ENCODE measurements at places on chromosomes 6 and 20.

GRCh38 chr6:137810554-137811120 is 56.4 kb upstream of the TNFAIP3 start:
- no peaks in the 10 kb centered on the region for H3K36me3 ChIP-seq
- no peak overlapping the region for H3K27ac ChIP-seq
- no peak overlapping the region for H3K4me3 ChIP-seq
- DNase-seq, result no peak
- H3K27me3 ChIP-seq, result no peaks in the 10 kb centered on the region

- no peak overlapping the region for H3K4me3 ChIP-seq
- no peaks in the 10 kb centered on the region for H3K4me1 ChIP-seq
- H3K36me3 ChIP-seq, result no peaks in the 10 kb centered on the region
- H3K27ac ChIP-seq, result no peak overlapping the region
Observed at GRCh38 chr20:15838466-15838865, 734.8 kb downstream of the KIF16B start.

GRCh38 chr6:151998784-151999183 is 191.3 kb downstream of the ESR1 start:
- no peak for DNase-seq
- H3K4me1 ChIP-seq, result no peaks in the 10 kb centered on the region
- H3K4me3 ChIP-seq, result no peak overlapping the region
- no peak overlapping the region for H3K27ac ChIP-seq

DNA sequence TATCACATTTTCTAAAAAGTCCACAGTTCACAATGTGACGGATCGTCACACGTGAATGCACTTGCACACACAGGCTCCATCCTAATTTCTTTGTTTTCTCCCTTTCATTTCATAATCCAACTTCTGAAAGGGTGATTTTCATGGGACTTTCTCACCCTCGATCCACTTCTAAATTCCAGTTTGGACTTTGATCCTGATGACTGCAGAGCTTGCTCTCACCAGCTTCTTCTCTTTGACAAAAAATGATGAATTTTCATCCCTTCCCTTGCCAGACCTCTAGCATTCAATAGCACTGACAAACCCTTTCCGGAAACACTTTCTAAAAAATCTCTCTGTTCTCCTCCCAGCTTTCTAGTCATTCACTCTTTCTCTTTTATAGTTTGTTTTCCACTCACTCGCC is 341.2 kb downstream of the SYNE1 start:
- H3K4me3 ChIP-seq, result no peak overlapping the region
- H3K27ac ChIP-seq, result no peak overlapping the region
- H3K27me3 ChIP-seq, result no peaks in the 10 kb centered on the region

Measured in thoracic aorta (tissue), 2 donors.